ENCODE measurements at places on chromosomes 6 and 20.

GRCh38 chr20:61815678-61816077 is 250.0 kb downstream of the TAF4 start:
- no peak for DNase-seq

GRCh38 chr6:28311139-28311823 is 24.7 kb downstream of the ZSCAN31 start:
- no peak for DNase-seq

GRCh38 chr6:49145280-49145679 is 317.8 kb downstream of the MMUT start:
- no peak for DNase-seq

DNA sequence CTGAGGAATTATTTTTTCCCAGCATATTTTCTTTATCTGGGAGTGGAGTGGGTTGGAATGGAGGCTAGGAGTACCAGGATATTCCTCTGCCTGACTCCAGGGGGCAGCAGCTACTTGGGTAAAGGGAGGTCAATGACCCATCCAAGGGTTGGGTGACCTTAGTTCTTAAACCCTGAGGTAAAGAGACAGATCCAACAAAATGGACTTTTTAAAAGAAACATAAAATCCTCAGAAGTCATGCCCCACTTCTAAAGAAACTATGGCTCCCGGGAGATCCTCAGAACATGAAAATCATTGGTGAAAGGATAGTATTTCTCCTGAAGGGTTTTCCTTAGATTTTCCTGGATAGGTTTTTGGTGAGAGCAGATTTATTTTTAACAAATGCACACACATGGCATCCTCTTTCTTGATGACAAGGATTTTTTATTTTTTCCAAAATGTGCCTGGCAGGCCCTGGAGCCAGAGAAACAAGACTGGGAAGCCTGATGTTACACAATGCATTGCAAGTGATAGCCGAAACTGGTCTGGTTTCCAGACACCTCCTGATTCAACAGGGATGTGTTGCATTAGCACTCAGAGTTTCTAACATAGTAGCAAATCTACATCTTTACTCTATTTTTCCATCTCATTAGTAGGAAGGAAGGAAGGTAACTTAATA is 240.9 kb upstream of the BTBD3 start:
- no peak for DNase-seq

GRCh38 chr20:36118371-36118770 is 36.2 kb upstream of the EPB41L1 start:
- DNase-seq, result no peak

DNA sequence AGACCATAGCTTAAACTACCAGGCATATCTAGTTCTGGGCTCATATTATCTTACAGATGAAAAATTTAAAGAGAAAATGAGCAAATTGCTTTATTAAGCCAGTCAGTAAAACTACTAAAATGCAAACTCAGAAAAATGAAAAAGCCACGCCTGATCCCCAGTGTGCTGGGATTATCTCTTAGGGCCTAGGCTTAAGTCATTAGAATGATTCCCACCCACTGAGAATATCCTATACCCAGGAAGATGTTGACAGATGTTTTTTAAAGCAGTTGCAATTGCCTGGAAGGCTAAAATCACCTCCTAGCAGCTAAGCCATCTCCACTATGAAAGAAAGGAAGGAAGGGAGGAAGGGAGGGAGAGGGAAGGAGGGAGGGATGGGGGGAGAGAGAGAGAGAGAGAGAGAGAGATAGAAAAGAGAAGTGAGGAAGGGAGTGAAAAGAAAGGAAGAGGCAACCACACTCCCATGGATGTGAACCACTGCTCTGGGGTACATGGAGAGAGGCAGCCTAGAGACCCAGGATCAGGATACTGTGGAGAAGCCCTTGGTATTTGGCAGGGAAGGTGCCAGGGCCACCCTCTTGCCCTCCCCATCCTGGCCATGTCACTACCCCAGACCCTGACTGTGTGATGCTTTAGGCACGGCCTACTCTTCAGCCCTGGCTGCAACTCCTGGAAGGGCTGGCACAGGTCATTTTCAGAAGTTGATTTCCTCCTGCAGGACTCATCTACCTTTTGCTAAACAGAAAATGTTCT is 21.9 kb downstream of the NEDD9 start:
- DNase-seq, result no peak

- DNase-seq, result no peak
Measured at GRCh38 chr6:99790679-99791078, 184.0 kb downstream of the PRDM13 start.

GRCh38 chr20:43914311-43915210 is at the start of gene TOX2:
TSS of gene TOX2 (plus strand) at chr20:43914852. CDS start at chr20:43914892, 40 bp downstream.
- DNase-seq, result no peak

- DNase-seq, result no peak
Measured at GRCh38 chr6:42148058-42148457, 5.6 kb upstream of the C6orf132 start.

DNA sequence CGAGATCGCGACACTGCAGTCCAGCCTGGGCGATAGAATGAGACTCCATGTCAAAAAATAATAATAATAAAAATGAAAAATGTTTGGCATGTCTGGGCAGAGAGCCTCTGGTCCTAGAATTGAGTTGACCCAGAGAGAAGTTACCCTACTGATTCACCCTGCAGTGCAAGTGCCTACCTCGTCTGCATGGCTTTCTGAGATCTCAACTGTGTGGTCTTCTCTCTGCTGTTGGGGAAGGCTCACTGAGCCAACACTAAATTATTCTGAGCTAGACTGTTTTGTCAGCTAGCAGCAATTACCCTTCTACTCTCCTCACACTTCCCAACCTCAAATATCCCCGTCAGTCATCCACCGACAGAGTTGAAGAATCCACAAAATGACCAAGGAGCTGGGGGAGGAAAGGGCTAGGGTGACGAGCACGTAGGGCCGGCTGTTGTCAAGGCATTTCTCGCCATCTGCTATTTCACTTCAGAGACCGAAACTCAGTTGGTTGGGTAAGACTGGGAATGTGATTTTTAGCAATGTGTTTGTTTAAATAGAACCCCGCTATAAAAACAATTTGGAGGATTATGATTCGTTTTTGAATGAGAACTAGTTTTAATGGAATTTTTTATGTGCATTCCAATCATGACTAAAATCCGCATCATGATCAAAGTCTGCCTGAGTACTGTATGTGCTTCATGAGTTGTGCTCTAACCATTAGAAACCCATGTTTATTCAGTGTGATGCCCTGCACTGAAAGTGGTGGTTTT is 9.4 kb downstream of the MAS1 start:
- no peak for DNase-seq

- no peak for DNase-seq
Measured at GRCh38 chr6:148617530-148617929, 129.3 kb upstream of the UST start.

GRCh38 chr20:49501917-49502316 is 19.4 kb upstream of the KCNB1 start:
- DNase-seq, result no peak

GRCh38 chr6:167469672-167470071 is 144.8 kb downstream of the TTLL2 start:
- no peak for DNase-seq

DNA sequence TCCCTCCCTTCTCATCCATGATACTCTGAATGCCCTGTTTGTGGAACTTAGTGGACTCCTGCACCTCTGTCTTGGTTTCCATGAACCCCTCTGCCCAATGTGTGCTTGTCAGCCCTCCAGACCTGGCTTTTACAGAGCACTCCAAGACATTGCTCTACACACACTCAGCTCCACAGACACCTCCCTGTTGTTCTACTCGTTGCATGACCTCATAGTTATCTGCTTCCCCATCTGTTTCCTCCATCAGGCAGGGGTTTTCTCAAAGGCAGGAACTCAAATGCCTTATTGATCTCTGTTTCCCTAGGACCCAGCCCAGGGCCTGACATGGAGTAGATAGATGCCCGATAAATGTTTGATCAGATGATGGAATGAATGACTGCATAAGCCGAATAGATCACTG is 13.3 kb downstream of the PLCG1 start:
- no peak for DNase-seq

GRCh38 chr6:32085759-32086459 is 23.2 kb downstream of the TNXB start:
- DNase-seq, result no peak

- no peak for DNase-seq
Measured at GRCh38 chr6:139027620-139028182, 844 bp upstream of the ABRACL start.

DNA sequence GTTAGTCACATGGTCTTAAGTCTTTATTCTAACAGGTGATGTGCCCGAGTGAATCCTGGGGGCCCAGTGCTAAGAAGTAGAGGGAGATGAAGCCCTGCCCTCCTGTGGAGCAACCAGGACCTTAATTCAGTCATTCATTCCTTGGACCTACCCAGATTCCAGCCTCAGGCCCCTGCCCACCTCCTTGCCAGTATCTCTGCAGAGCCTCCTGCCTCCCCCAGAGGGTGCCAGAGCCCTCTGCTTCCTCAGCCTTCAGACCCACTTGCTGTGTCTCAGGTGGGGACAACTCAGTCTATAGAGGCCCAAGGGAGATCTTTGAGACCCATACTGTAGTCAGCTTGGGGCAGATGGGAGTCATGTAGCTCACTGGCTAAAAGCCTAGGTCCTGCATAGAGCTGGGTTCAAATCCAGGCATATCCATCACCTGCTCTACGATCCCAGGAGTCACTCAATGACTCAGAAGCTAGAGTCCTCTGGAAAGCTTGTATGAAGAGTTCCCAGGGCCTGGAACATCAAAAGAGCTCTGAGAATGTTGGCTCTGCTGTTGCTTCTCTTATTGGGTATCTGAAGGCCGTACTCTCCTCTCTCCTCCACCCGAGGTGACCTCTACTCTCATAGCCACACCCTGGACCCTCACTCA is 3.9 kb upstream of the SIGLEC1 start:
- DNase-seq, result no peak

DNA sequence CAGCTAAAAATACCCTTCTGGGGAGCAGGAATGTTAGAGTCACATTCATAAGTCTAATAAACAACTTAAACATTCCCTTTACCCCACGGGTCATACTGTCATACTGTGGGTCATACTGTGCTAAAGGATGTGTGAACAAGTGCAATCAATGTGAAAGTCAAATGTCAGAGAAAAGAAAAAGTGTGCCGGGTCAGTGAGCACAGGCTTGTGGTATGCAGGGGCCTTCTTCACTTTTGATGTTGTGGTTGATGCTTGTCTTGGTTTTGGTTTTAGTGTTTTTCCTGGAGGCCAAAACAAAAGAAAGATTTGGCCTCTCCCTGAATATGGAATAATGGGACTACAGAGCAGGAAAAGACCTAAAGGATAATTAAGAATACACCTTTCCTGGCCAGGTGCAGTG is 267.9 kb upstream of the PLN start:
- DNase-seq, result no peak

DNA sequence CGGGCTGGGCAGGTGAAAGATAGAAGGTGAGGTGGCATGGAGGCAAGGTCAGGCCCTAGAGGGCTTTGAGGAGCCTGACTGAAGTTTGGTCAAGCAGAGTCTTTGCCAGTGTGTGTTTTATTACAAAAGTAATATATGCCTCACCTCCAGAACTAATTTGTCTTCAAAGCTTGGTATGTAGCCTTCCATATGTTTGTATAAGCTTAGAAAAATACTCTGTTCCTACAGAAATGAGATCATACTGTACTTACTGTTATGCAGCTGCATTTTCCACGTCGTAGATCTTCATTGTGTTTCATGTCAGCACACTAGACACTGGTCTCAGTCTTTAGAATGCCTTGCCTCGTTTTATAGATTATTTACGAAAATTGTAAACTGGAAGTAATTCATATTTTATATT is 61.8 kb downstream of the ANKS1A start:
- DNase-seq, result no peak

DNA sequence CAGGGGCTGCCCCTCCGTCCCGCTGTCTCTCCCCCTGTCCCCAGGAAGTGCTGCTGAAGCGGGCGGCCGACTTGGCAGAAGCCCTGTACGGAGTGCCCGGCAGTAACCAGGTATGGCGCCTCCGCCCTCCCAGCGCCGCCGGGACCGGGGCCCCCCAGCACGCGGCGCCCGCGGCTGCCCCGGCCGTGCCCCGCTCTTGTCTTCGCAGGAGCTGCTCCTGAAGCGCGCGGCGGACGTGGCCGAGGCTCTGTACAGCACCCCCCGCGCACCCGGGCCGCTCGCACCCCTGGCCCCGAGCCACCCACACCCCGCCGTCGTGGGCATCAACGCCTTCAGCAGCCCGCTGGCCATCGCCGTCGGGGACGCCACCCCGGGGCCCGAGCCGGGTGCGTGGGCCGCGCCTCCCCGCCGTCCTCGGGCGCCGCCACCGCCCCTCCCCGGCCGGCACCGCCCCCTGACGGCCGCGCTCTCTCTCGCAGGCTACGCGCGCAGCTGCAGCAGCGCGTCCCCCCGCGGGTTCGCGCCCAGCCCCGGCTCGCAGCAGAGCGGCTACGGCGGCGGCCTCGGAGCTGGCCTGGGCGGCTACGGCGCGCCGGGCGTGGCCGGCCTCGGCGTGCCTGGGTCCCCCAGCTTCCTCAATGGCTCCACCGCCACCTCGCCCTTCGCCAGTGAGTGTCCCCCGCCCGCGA is 48.4 kb downstream of the CPXM1 start:
- no peak for DNase-seq

GRCh38 chr6:117676577-117677218 is 1.4 kb downstream of the NUS1 start:
- no peak for DNase-seq

DNA sequence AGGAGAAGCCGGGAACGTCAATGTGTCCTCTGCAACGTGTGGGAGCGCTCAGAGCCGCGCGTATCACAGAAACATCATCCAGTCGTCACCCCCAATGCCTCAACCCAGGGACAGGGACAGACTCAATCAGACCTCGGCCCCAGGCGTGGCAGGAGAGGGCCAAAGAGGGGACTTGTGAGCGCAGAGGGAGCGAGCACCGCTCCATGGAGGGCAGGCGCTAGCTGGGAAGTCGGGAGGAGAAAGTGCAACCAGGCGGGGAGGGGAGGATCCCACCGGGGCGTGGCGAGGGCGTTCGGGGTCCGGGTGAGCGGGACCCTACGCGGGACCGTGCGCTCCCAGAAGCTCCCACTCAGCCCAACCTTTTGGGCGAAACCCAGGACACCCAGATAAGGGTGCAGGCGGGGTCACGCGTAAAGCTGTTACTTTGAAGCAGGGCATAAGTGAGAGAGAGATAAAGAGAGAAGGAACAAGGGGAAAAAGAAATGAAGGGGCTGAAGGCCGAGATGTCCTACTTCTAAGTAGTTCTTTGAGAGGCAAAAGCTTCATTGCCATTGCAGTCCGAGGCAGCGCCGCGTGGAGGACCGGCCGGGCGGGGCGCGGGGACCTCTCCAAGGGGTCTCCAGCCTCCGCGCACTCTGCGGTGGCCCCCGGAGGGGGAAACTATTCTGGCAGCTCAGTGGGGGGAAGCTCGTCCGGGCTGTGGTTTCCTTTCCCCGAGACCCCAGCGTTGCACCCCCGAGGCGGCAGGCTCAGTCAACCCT is 862 bp upstream of the SOBP start:
- peak; percentile 39 for DNase-seq

DNA sequence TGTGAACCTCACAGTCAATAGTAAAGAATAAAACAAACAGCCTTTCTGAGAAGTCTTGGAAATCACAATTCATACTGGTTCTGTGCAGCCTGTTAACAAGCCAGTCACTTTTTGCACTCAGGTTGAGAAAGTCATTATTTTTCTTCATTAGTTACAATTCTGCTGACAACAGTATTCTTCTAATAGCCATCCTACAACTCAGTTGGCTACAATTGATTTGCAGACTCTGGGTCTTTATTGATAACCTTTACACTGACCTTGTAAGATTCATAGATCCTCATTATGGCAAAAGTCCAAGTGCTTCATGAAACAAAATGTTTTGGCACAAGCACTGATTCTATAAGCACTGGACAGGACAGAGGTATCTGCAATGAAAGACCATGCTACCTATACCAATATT is 34.9 kb upstream of the POPDC3 start:
- no peak for DNase-seq
